ENCODE measurements at places on chromosomes 1 and 21. TPM values are rescaled to one million over a fixed set of nuclear protein-coding genes. Genes with fewer than 3 reads are reported as not detected.

- no peaks in the 10 kb centered on the region for H3K27me3 ChIP-seq
- no peaks in the 10 kb centered on the region for H3K36me3 ChIP-seq
- no peak for DNase-seq
- no peaks in the 10 kb centered on the region for H3K4me1 ChIP-seq
Measured at GRCh38 chr1:21853131-21853427, 41.0 kb downstream of the LDLRAD2 start.

ATP6V1G3 gene
- not detected for total RNA-seq

GRCh38 chr1:229643996-229644745, 18.1 kb downstream of the URB2 start:
- DNase-seq = no peak
- peaks cover 66% of the 10 kb centered on the region for H3K36me3 ChIP-seq
- H3K27ac ChIP-seq = no peak overlapping the region
- H3K4me1 ChIP-seq = peaks cover 4% of the 10 kb centered on the region
- H3K27me3 ChIP-seq = no peaks in the 10 kb centered on the region

- no peaks in the 10 kb centered on the region for H3K27me3 ChIP-seq
- no peak overlapping the region for H3K4me3 ChIP-seq
- DNase-seq = no peak
- H3K4me1 ChIP-seq = no peaks in the 10 kb centered on the region
Measured at GRCh38 chr1:10620776-10621175, 146.0 kb downstream of the PEX14 start.

XPR1 gene
- total RNA-seq = 13.7 TPM

XCL1 gene
- 0.22 TPM for total RNA-seq

RPF1 gene
- 67.6 TPM for total RNA-seq

ADARB1 gene
- total RNA-seq = 27.5 TPM

DNA sequence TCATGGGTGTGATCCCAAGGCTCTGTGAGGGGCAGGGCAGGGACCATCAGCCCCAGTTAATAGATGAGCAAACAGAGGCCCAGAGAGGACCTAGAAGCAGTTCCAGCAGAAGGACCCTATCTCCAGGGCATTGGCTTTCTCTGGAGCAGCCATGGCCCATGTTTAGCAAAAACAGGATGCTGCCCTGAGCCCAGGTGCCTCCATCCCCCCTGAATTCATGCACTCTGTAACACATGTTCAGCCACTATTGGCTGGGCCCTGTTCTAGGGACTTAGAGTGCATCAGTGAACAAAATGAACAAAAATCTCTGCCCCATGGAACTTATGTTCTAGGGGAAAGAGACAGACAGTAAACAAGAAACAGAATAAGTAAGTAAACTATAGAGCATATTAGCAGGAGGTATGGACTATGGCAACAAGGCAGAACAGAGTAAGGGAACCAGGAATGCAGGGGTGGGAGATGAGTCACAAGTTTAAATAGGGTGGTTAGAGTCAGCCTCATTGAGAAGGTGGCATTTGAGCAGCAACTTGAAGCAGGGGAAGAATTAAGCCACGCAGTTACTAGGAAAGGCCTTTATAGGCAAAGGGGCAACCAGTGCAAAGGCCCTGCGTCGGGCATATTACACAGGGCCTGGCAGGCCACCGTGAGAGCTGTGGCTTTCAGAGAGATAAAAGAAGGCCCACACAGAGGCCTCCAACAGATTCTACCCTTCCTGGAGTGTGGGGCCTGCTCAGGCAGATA, 185.9 kb upstream of the EDN2 start:
- no peaks in the 10 kb centered on the region for H3K36me3 ChIP-seq
- H3K27ac ChIP-seq = no peak overlapping the region
- no peak for DNase-seq
- peaks cover 99% of the 10 kb centered on the region for H3K4me1 ChIP-seq
- H3K27me3 ChIP-seq = no peaks in the 10 kb centered on the region
- H3K4me3 ChIP-seq = no peak overlapping the region

FCGR3B gene
- total RNA-seq = not detected

GRCh38 chr1:79100385-79100784, 93.9 kb upstream of the ADGRL4 start:
- H3K4me1 ChIP-seq = no peaks in the 10 kb centered on the region
- H3K27ac ChIP-seq = no peak overlapping the region
- no peak for DNase-seq
- no peak overlapping the region for H3K4me3 ChIP-seq
- no peaks in the 10 kb centered on the region for H3K27me3 ChIP-seq

DNA sequence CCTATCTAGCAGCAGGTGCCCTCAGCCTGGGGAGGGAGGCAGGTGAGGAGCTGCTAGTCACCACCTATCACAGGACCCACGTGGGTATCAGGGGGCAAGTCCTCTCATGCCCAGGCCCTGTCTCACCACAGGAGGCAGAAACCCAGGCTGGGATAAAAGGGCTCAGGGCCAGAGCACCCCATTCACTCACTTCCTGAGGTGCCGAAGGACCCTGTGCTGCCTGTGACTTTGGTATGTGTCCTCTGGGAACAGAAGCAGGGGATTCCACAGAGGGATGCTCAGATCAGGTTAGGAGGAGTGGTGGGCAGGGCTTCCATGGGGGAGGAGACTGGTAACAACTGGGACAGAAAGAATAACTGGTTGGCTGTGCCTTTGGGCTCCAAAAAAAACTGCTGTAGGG, at the start of gene LCE1E:
Gene LCE1E (plus strand): TSS at position 181 of the 400 bp plus-strand sequence. CDS start 1,043 bp downstream, outside the sequence.
- H3K36me3 ChIP-seq = no peaks in the 10 kb centered on the region
- no peak for DNase-seq
- H3K27me3 ChIP-seq = peaks cover 11% of the 10 kb centered on the region
- H3K4me1 ChIP-seq = no peaks in the 10 kb centered on the region

DNA sequence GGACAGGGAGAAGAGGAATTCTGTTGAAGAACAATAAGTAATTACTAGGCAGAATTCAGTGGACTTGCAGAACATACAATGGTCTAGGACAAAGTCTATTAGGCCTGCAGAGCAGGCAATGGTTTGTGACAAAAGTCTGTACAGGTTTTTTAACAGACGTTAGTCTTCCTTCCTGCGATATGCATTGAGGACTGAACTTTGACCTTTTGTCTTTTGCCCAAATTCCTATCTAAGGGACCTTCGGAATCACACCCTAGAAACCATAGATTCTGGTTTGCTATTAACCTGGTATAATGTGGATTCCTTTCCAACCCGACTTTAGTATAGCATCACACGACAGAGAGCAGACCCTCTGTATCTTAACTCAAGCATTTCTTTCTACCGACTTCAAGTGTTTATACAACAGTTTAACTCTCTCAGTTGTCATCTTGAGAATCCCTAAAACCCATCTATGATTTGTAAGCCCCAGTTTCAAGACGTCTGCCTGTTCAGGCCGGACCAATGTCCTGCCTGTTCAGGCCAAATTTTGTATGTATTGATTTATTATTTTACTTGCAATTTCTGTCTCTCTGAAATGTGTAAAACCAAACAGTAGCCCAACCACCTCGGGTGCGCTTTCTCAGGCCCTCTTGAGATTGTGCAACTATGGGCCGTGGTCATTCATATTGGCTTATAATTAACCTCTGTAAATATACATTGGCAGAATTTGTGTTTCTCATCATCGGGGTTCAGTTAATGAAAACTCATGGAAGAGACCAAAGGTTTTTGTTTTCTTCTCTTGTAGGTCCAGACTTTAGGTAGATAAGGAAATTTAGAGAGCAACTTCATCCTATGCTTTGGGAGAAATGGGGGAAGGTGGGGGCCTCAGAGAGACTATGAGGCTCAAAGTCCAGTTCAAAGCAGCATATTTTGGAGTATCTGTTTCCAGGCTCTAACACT, 76.9 kb upstream of the TNFSF18 start:
- H3K4me1 ChIP-seq = no peaks in the 10 kb centered on the region
- H3K4me3 ChIP-seq = no peak overlapping the region
- H3K27ac ChIP-seq = no peak overlapping the region
- DNase-seq = no peak

DNA sequence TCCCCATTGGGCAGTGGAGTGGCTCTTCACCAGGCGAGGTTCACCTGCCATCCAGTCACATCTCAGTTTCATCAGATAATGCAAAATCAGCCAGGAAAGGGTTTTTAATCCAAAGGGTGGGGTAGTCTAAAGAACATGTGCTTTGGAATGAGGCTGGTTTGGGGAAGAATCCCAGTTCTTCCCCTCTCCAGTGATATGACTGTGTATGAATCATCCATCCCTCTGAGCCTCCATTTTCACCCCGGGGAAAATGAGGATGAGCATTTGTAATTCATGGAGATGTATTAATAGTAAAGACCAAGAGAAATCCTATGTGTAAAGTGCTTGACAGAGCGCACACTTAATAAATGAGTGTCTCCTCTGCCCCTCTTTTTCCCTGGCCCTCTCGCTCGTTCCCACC, 215.1 kb upstream of the FGGY start:
- no peak for DNase-seq
- H3K27me3 ChIP-seq = no peaks in the 10 kb centered on the region
- no peak overlapping the region for H3K4me3 ChIP-seq
- no peaks in the 10 kb centered on the region for H3K36me3 ChIP-seq
- no peak overlapping the region for H3K27ac ChIP-seq

DNA sequence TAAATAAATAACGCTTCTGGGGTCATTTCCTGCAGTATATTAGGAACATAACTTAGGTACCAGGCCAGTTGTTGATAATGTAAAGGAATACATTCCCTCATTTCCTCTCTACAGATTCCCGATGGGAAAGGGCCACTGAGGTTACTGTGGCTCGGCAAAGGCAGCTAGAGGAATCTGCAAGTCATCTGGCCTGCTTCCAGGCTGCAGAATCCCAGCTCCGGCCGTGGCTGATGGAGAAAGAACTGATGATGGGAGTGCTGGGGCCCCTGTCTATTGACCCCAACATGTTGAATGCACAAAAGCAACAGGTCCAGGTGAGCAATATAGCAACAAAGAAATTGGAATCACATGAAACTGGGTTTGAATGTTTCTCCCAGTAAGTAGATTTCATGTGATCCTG, 109.6 kb upstream of the BMP8A start:
- H3K27ac ChIP-seq = no peak overlapping the region
- no peak overlapping the region for H3K4me3 ChIP-seq
- no peaks in the 10 kb centered on the region for H3K27me3 ChIP-seq
- DNase-seq = no peak
- H3K36me3 ChIP-seq = peaks cover 82% of the 10 kb centered on the region
- no peaks in the 10 kb centered on the region for H3K4me1 ChIP-seq

GRCh38 chr1:163120372-163120771, 51.2 kb downstream of the RGS4 start:
- H3K36me3 ChIP-seq = no peaks in the 10 kb centered on the region
- H3K27ac ChIP-seq = no peak overlapping the region
- H3K27me3 ChIP-seq = peaks cover 3% of the 10 kb centered on the region
- no peak for DNase-seq
- H3K4me3 ChIP-seq = no peak overlapping the region

DNA sequence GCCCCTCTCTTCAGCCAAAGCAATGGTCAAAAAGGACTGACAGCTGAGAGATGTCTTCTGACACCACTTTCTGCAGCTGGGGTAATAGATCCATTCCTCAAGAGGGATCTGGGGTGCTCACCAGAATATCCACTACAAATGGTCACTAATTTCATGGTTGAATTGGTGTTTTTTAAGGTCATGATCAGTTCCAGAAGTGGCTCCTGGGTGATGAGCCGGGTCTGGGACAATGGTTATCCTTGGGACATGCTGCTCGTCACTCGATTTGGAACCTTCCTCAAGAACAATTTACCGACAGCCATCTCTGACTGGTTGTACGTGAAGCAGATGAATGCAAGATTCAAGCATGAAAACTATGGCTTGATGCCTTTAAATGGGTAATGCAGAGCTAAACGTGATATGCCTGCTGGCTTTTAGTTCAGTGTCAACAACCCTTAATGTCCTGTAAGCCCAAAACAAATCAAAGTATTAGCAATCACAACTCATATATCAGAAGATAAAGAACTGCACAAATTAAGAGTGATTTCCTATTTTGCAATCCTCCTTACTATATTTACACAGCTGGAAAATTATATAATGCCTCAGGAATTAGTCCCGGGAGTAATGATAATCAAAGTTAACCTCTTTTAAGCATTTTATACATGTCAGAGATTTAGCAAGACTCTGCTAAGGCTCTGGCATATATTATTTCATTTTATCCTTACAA, 20.1 kb downstream of the FMO3 start:
- H3K36me3 ChIP-seq = no peaks in the 10 kb centered on the region
- H3K4me1 ChIP-seq = no peaks in the 10 kb centered on the region
- H3K27ac ChIP-seq = no peak overlapping the region
- no peaks in the 10 kb centered on the region for H3K27me3 ChIP-seq

GRCh38 chr1:201648066-201648906, 109.4 kb downstream of the NAV1 start:
- H3K4me3 ChIP-seq = no peak overlapping the region
- no peak for DNase-seq
- H3K27ac ChIP-seq = no peak overlapping the region
- no peaks in the 10 kb centered on the region for H3K36me3 ChIP-seq

- no peaks in the 10 kb centered on the region for H3K27me3 ChIP-seq
- H3K36me3 ChIP-seq = no peaks in the 10 kb centered on the region
- no peak overlapping the region for H3K27ac ChIP-seq
- DNase-seq = no peak
- H3K4me1 ChIP-seq = no peaks in the 10 kb centered on the region
Measured at GRCh38 chr1:69842326-69842725, 274.6 kb downstream of the LRRC7 start.
